ENCODE measurements at places on chromosomes 2 and 18.

DNA sequence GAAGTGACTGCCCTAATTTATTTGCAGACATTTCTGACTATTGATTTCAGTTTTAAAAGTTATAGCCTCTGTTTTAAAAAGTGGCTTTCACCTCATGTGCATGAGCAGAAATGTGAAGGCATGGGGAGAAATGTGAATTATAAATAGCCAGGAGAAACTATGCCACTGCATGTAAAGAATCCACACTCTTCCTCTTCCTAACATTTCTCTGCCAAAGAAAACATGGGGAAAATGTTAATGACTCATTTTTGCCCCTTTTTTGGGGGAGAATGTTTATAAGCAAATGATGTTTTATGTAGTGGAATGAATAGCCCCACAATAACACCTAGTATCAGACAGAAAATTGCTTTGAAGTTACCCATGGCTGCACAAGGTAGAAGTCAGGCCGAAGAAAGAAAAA lies 249.0 kb upstream of the TANK start:
- DNase-seq = no peak

- DNase-seq = no peak
These were observed 1012.8 kb upstream of the GYPC start for GRCh38 chr2:125643128-125643527.

DNA sequence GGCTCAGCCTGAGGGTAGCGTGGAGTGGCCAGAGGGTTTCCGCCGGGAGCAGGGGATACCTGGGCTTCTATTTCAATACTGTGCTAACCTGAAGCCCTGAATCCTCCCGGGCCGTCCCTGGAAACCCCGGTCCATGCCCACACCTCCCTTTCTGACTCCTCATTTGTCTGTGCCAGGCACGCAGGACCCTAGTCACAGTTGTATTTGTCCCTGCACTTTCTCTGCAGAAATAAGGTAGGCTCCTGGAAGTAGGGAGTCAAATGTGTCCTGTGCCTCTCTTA lies 418.8 kb upstream of the HS6ST1 start:
- DNase-seq = no peak

- DNase-seq = no peak
These were observed 198.5 kb downstream of the FHOD3 start for GRCh38 chr18:36496022-36496421.

DNA sequence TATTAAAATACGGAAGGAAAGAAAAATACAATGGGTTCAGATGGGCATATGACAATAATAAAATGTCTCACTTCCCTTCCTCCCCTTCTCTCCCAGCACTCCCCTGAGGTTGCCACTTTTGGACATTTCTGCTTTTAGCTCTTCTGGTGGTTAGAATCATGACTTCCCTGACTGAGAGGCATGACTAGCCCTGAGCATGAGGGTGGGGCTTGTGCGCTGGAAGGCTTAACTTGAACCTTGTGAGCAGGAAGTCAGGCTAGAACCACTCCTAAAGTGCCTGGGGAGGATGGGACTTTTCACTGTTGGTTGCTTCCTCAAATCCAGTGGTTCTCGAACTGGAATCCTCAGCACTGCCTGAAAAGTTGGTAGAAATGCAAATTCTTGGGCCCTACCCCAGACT lies 19.7 kb upstream of the ARHGAP25 start:
- no peak for DNase-seq

DNA sequence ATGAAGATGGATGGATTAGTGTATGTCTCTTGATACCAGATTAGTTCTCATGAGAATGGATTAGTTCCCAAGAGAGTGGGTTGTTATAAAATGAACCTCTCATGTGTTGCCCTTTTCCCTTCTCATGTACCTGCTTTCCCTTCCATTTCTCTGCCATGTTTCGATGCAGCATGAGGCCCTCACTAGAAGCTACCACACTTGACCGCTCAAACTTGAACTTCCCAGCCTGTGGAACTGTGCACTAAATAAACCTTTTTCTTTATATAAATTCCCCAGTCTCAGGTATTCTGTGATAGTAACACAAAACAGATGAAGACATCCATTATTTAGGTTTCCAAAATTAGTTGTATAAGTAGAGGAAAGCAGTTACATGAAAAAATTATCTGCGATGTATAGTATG lies 73.5 kb downstream of the BABAM2 start:
- DNase-seq = no peak

DNA sequence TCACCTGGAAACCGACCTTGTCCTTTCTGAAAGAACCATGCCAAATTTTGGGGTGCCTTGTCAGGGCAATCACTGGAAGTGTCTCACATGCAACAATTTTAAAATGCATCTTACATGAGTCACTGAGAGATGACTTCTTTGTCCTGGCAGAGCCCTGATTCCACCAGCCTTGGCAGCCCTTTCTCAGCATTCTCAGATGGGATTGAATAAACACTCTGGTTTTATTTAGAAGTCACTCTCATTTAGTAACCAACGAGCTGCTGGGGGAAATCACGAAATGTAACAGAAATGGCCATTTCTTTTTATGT lies 3.8 kb upstream of the ATP8B1 start:
- DNase-seq = no peak

- DNase-seq = no peak
These were observed 6.3 kb downstream of the MEX3C start for GRCh38 chr18:51191128-51191717.

DNA sequence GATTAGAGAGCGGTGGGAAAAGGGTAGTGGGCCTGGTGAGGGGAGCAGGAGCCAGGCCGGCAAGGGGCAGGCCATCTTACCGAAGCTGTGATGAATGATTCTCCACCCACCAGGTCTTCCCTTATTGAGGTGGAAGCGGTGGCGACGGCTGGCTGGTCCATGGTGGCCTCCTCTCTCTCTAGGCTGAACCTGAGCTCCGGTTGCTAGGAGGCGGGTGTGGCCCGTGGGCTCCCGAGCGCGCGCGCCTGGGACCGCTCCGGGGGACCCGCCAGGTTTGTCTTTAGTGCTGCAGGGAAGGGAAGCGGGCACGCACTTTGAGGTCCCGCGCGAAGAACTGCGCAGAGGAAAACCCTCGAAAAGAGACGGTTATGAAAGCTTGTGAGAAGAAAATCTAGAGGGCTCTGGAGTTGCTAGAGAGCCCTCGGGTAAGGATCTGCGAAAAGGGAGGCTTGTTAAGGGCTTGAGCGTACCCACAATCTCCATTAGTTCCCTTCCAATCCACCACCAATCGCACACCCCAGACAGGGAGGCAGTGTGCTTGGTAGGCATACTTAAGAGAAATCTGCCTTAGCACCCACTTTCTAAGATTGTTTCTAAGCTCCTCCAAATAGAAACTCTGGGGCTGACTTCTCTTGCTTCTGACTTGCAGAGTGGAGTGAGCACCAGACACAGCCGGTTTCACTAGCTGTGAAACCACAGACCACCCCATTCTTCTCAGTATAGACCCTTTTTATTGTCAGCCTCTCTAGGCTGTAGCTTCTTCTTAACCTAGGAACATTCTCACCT lies at the start of gene STPG4:
TSS of gene STPG4 (minus strand) at position 218 of the 786 bp plus-strand sequence. CDS start at position 161, 57 bp downstream.
- DNase-seq = no peak

DNA sequence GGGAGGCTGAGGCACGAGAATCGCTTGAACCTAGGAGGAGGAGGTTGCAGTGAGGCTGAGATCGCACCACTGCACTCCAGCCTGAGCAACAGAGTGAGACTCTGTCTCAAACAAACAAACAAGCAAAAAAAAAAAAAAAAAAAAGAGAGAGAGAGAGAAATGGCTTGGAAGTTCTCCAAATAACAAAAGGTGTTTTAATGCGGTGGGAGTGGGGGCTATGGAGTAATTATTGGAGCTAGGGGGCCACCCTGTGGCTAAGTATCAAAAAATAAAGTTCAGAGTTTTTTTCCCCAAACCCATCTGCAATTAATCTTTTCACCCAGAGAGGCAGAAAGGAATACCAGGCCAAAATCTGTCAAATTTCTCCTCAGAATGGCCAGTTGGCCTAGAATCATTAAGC lies 23.0 kb upstream of the CEP68 start:
- DNase-seq = no peak

DNA sequence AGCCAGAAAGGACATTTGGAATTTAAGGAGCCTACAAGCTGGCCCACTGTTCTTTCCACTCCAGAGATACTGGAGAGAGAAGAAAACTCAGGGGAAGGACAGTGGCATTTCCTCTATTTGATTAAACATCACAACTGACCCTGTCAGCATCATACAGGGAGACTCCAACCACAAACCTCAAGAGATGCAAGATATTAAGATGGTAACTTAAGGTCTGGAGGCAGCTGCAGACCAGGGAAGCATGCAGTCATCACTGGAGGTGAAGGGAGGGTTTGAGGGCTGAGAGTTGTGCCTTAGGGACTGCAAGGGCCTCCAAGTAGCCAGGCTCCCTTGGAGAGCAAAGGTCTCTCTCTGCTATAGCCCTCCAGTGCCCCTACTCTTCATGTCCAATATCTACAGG lies 67.4 kb downstream of the RNF152 start:
- DNase-seq = no peak

GRCh38 chr2:23155022-23155421 lies 230.0 kb upstream of the KLHL29 start:
- DNase-seq = no peak

- no peak for DNase-seq
These were observed 16.5 kb upstream of the MAL start for GRCh38 chr2:95008996-95009395.

- DNase-seq = no peak
These were observed 149.9 kb downstream of the SETBP1 start for GRCh38 chr18:44830581-44830980.

- no peak for DNase-seq
These were observed 456.3 kb downstream of the DLGAP1 start for GRCh38 chr18:3998698-3999333.

- DNase-seq = no peak
These were observed 226.0 kb upstream of the ITGA4 start for GRCh38 chr2:181231151-181231550.

GRCh38 chr18:7572822-7573221 lies 5.7 kb downstream of the PTPRM start:
- DNase-seq = no peak

DNA sequence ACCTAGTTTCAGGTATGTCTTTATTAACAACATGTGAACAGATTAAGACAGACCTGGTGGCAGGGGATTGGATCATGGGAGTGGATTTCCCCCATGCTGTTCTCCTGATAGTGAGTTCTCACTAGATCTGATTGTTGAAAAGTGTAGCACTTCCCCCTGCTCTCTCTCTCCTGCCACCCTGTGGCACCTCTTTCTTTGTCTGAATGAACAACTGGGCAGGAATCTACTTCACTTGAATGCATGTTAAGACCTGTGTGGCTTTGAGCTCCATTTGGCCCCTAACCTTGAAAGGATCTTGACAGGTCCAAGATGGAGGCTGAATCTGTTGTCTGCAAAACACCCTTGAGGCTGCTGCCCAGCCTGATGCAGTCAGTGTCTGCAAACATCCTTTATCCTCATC lies 194.4 kb downstream of the RNF144A start:
- no peak for DNase-seq

DNA sequence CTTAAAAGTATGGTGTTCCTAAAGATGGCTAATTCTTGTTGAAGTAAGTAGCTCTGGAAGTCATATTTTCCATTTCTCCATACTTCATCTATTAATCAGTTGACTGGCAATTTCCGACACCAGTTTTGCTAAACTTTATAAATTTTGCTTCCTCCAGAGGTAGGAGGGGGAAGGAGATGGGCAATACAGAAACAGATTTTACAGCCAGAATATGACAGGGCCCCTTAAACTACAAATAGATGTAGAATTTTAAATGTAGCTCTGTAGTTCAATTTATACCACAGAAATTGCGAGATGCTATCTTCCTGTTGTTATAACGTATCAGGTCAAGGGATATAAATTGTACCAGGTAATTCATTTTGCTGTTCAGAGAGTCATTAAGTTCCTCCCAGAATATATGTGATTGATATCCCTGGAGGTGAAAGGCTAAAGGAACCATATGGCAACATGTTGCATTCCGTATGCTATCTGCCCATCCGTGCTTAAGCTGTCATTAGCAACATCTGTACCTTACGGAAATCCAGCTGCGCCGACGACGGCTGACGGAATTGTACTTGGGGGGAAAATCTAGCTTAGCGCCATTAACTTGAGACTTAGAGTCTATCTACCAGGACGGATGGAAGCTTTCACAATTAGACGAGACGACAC lies 8.4 kb upstream of the NR4A2 start:
- no peak for DNase-seq

DNA sequence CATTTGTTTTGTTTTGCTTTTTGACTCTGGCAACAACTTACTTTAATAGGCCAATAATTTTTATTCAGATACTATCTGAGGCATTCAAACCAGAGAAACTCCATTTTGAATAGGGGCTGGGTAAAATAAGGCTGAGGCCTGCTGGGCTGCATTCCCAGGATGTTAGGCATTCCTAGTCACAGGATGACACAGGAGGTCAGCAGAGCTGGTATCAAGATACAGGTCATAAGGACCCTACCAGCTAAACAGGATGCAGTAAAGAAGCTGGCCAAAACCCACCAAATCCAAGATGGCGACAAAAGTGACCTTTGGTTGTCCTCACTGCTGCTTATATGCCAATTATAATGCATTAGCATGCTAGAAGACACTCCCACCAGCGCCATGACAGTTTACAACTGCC lies 102.2 kb upstream of the XPO1 start:
- DNase-seq = no peak

DNA sequence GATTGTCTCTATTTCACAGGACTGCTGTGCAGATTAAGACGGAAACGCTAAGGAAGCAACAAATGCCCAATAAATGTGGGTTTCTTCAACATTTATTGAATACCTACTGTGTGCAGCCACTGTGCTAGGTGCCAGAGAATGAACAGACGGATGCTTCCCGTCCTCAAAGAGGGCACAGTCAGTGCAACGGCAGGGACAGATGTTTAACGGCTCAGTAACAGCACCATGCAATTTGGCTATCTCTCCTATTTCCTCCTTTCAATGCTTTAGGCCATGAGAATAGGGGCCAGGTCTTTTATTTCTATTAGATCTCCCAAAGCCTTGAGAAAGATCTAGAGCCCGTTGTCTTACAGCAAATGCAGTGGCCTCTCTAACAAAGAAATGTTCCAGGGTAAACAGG lies 7.2 kb downstream of the EDAR start:
- no peak for DNase-seq

DNA sequence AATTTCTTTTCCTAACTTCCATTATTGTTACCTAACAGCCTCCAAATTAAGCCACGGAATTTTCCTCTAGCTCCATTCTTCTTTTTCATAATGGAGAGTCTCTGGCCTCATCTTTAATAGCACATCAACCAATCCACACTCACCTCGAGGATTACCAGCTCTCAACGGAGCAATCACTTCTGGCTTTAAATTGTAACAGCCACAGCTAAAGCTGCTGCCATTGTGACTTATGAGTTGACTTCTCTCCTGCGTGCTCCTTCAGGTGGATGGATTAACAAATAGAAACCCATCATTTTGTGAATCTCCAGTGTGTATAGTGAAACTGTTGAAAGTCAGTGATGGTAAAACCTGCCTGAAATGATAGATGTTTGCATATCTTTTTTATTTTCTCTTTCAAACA lies 24.9 kb upstream of the SLC5A7 start:
- no peak for DNase-seq

- DNase-seq = no peak
These were observed 99.4 kb downstream of the SLC39A10 start for GRCh38 chr2:195756218-195756942.

DNA sequence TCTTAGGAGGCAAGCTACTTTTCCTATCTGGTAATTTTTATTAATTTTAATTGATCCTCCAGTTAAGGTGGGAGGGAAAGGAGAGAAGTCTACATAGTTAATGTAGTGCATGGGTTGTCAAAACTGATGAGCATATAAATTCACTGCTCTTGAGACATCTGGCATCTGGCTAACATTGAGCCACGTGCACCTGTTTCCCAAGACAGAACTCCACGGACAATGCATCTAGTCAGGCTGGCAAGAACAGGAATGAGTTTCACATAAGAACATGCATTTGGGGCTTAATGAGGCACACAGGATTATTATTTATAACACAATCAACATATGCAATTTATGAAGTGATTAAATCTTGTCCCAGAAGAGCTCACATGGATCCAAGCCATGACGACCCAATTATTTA lies 16.2 kb upstream of the RAB1A start:
- no peak for DNase-seq
